ENCODE measurements at places on chromosomes 3 and 15.

- H3K4me3 ChIP-seq = no peak overlapping the region
- no peaks in the 10 kb centered on the region for H3K27me3 ChIP-seq
- peaks cover 2% of the 10 kb centered on the region for H3K36me3 ChIP-seq
- no peak overlapping the region for H3K27ac ChIP-seq
- no peak for DNase-seq
Observed at GRCh38 chr15:91891101-91891500, 37.6 kb downstream of the SLCO3A1 start.

DNA sequence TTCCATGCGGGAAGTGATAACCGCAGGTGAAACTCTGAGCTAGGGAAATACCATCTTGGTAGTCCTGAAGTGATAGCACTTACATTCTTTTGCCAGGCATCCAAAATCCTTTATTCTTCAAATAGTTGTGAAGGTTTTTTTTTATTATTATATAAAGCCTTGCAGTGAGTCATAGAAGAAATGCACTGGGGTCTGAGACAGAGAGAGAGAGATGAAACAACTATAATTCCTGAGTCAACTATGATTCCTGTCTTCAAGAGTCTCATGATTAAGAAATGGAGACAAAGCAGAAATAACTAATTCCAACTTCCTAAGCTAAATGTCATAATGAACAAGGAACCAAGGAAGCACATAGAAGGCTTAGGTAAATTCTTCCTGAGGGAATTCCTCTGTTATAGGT is 495.6 kb downstream of the LPP start:
- peaks cover 4% of the 10 kb centered on the region for H3K36me3 ChIP-seq
- peaks cover 8% of the 10 kb centered on the region for H3K4me1 ChIP-seq
- no peaks in the 10 kb centered on the region for H3K27me3 ChIP-seq
- no peak for DNase-seq
- H3K4me3 ChIP-seq = no peak overlapping the region

DNA sequence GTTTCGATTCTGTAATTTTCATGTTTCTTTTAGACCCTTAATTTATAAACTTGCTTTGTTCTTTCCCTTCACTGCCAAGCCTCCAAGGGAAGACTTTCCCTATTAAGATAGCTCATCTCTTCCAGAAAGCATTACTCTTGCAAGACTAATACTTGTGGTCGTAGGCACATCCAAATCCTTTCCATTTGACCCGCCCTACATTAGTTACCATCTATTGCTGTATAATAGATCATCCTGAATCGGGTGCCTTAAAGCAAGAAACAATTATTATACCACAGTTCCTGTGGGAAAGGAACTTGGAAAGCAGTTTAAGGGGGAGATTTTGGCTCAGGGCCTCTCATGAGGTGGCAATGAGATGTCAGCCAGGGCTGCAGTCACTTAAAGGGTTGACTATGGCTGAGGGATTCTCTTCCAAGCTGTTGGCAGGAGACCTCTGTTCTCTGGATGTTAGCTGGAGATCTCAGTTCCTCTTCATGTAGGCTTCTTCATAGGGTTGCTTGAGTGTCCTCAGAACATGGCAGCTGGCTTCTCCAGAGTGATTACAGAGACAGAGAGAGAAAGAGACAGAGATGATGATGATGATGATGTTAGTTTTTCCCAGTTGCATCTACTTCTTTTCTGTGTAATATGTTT is 570.4 kb upstream of the TGFBR2 start:
- H3K4me3 ChIP-seq = no peak overlapping the region
- no peaks in the 10 kb centered on the region for H3K4me1 ChIP-seq
- H3K36me3 ChIP-seq = no peaks in the 10 kb centered on the region
- DNase-seq = no peak
- no peak overlapping the region for H3K27ac ChIP-seq

GRCh38 chr3:46867550-46867898 is 4.3 kb upstream of the MYL3 start:
- no peak for DNase-seq
- no peak overlapping the region for H3K27ac ChIP-seq
- no peaks in the 10 kb centered on the region for H3K27me3 ChIP-seq

GRCh38 chr15:45943240-45943639 is 308.4 kb downstream of the SQOR start:
- no peaks in the 10 kb centered on the region for H3K36me3 ChIP-seq
- H3K27me3 ChIP-seq = no peaks in the 10 kb centered on the region
- H3K27ac ChIP-seq = no peak overlapping the region

- DNase-seq = no peak
- no peaks in the 10 kb centered on the region for H3K4me1 ChIP-seq
- H3K36me3 ChIP-seq = no peaks in the 10 kb centered on the region
Observed at GRCh38 chr3:57109437-57110199, 49.2 kb downstream of the SPATA12 start.

DNA sequence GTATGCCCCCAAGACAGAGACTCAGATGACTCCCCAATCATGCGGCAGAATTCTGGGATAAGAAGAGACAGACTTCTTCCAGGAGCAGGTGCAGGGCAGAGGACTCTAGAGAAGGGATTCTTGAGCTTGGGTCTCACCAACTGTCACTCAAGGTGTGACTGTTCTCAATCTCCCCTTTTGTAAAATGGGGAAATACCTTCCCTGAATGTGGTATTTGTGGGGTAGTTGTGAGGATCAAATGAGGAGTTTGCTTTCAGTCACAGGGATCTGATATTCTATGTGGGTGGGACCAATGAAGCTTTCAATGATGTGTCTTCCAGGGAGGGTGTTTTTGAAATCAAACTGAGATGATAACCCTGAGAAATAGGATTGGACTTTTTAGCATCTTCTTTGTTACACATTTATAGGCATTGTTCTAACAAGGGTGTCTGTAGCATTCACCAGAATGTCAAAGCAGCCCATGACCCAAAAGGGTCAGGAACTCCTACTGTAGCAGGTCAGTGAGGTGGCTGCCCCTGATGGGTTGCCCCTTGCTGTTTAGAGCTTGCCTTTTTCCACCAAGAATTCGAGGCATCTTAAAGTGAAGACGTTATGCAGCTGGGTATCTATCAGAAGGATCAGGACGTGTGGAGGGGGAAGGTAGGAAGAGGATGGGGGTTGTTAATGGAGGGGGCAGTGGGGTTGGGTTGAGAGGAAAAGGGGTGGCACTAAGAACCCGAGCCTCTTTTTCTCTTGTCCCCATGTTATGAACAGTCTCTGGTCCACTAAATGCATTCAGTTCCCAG is 28.8 kb downstream of the UMPS start:
- H3K4me1 ChIP-seq = peaks cover 11% of the 10 kb centered on the region
- H3K4me3 ChIP-seq = no peak overlapping the region

DNA sequence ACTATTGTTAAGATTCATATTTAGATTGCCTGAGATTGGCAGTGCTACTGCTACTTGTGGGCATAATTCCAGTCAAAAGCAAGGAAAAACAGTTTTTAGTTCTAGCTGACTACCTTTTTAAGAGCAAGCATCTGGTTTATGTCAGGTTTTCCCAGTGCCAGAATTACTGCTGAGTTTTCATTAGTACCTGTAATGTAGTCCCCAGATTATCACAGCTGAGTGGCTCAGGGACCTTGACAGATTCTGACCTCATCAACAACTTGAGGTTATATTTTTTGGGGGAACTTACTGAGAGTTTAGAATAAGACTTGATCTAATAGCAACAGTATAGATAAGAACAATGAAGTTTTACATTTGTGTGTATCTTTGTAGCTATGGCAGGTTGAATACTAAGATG is 31.0 kb downstream of the NXPE3 start:
- H3K4me1 ChIP-seq = peaks cover 11% of the 10 kb centered on the region
- H3K4me3 ChIP-seq = no peak overlapping the region
- DNase-seq = no peak
- H3K36me3 ChIP-seq = no peaks in the 10 kb centered on the region

Measured in common myeloid progenitor, CD34-positive (primary cell).